ENCODE measurements at places on chromosomes 2 and 18.
A peak's percentile ranks its signal among the peaks of the same experiment; 100 is the strongest.

GRCh38 chr2:36354811-36355150, 797 bp upstream of the CRIM1 start:
- DNase-seq: no peak

DNA sequence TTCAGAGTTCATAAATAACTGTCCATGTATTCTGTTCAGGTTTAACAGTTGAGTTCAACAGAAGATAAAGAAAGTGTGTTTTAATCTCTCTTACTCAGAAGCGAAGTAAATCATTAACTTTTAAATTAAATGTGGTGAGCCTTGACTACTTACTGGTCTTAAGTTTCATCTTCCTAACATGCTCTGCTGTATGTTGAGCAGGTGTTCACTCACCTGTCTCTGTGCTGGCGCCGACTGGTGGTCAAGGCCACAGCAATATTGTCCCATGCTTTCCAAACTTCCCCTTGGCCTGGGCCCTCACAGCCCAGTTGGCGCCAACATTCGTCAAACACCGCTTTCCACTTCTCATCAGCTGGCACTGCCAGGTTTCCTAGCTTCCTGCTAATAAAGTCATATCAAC, 17.0 kb upstream of the MPP4 start:
- DNase-seq: no peak

- no peak for DNase-seq
Observed at GRCh38 chr2:230447455-230448451, 31.8 kb downstream of the SP100 start.

DNA sequence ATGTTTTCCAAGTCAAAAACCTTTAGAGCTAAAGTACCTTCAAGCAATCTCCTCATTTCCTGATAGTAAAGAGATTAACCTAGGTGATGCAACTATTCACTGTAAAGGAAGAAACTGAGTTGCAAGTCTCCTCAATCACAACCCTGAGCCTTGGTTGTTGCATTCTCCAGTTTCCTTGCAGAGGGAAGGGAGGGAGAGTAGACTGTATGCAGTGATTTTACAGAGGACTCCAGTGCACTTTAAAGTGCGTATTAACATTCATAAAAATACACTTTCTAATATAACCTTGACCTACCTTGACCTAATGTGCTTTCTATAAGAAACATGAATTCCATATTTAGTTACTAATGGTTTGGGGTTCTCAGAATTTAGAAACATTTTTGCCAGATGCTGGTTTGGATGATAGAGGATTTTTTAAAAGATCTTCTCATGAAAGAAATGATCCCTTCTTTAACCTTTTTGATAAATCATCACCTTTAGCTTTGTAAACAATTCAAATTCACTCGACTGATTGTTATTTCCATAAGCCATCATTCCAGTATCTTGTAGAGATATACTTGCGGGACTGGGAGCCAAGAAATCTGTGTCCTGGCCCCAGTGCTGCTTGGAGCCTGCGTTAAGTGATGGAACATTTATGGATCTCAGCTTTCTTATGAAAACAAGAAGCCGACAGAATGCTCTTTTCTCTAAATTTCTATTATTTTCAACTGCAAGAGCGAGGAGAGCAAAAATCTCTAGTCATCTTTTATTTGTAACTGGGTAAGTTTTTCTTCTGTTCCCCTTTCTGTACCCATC, 228.3 kb downstream of the ZNF521 start:
- no peak for DNase-seq

DNA sequence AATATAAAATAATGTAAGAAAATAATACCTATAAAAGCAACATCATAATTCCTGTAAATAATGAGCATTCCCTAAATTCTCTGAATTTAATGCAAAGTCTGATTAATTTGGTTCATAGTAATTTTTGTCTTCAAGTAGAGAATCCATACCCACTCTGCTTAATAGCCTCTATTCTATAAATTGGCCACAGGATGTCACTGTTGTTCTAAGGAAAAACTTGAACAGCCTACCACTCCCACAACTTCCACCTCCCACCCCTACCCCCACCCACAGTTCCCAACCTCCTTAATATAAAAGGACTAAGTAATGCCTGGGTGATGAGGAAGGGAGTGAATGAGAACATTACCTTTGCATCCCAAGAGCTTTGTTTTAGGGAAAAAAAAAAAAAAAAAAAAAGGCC, 27.2 kb upstream of the BBS5 start:
- peak; percentile 64 for DNase-seq

GRCh38 chr2:135055182-135055786, 3.2 kb downstream of the RAB3GAP1 start:
- DNase-seq: peak; percentile 50

GRCh38 chr2:145547620-145548019, 1027.7 kb upstream of the ZEB2 start:
- no peak for DNase-seq

DNA sequence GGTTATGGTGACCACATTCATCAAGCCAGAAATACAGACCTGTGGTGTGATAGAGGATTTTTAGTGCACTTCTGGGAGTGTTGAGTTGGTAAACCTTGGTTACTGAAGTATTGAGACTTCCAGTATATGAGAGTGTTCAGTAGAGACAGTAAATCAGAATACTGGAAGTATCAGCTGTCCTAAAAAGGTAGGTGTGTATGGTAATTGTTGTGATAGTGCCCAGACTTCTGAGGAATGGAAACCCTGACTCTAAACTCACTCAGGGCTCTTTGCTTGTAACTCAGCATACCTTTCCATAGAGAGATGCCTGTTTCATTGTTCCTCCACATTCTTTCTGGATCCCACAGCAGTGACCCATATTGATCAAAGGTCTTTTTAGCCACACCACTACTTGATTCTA, 217.1 kb downstream of the SETBP1 start:
- DNase-seq: no peak

DNA sequence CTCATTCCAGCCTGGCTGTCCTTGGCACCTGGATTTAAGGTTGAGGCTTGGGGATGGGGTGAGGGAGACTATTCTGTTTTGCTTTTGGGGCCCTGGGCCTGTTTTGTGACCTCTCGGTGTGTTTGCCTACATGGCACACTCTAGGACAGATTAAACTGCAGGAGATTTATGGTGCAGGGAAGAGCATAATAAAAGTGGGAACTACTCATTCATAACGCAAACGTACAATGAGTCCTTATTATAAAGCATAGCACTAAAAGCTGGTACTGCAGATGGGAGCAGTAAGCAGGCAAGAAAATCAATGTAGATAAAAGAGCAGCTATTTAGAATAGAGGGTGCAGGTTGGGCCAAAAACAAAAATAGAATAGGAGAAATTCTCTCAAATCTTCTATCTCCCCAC, 238.4 kb downstream of the ACTR3 start:
- no peak for DNase-seq

DNA sequence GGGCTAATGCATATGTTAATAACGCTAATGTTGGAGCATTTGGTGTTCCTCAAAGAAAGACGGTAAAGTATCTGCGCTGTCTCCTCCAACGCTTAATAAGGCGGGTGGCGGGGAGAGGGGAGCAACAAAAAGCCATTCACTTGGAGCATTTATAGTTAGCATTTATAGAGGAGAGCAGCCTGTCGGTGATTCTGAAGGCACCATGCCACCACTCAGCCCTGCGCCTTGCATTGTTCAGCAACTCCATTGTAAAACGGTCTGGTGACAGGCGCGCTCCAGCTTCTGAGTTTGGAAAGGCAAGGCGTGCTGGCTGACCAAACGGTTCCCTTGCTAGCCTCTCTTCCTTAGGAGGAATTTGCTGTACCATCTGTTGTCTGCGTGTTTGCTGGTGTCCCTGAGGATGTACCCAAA, 83.9 kb downstream of the LYPD1 start:
- no peak for DNase-seq

DNA sequence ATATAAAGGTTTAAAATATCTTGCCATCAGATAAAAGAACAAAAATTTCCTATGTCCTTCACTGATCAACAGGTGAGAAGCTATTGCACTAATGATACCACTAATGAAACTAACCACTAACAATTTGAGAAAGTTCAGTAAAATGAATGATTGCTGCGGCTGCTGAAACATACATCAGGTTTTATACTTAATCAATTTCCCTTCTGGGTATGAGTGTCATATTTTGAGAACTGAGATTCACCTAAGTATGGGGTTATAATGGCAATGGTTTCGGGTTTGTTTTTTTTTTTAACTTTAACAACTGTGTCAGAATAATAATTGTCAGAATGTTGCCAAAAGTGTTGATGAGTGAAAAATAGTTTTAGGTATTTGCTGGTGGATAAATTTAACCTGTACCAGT, 151.3 kb upstream of the SLC39A10 start:
- no peak for DNase-seq

- DNase-seq: peak; percentile 71
Observed at GRCh38 chr2:41853427-41854191, 194.2 kb upstream of the PKDCC start.

GRCh38 chr2:240295256-240296103, 140.0 kb upstream of the GPC1 start:
- no peak for DNase-seq

DNA sequence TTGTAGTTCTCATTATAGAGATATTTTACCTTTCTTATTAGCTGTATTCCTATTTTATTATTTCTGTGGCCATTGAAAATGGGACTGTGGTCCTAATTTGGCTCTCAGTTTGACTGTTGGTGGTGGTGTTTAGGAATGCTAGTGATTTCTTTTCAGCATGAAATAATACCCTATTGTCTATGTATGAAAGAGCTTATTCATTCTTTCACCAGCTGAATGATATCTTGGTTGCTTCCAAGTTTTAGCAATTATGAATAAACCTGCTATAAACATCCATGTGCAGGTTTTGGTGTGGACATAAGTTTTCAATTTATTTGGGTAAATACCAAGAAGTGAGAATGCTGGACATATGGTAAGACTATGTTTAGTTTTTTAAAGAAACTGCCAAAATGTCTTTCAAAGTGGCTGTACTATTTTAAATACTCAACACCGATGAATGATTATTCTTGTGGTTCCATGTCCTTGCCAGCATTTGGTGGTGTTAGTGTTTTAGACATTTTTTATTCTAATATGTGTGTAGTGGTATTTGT, 501.6 kb upstream of the GYPC start:
- no peak for DNase-seq

DNA sequence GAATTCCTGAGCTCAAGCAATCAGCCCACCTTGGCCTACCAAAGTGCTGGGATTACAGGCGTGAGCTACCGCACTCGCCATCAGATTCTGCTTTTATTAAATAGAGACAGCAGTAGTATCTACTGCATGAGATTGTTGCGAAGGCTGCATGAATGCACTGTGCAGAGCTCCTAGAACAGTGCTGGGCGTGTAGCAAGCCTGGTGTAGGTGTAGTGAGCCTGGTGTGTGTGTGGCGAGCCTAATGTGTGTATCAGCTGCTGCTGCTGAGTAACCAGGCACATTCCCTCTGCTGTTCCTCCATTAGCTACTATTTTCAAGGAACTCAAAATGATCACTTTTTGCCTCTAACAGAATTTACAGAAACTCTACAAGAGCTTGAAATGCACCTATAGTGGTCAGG, 57.6 kb downstream of the PTPRM start:
- DNase-seq: no peak

- no peak for DNase-seq
Observed at GRCh38 chr2:85439025-85439472, 20.5 kb downstream of the SH2D6 start.

- DNase-seq: no peak
Observed at GRCh38 chr2:209817844-209818271, 46.2 kb downstream of the UNC80 start.

DNA sequence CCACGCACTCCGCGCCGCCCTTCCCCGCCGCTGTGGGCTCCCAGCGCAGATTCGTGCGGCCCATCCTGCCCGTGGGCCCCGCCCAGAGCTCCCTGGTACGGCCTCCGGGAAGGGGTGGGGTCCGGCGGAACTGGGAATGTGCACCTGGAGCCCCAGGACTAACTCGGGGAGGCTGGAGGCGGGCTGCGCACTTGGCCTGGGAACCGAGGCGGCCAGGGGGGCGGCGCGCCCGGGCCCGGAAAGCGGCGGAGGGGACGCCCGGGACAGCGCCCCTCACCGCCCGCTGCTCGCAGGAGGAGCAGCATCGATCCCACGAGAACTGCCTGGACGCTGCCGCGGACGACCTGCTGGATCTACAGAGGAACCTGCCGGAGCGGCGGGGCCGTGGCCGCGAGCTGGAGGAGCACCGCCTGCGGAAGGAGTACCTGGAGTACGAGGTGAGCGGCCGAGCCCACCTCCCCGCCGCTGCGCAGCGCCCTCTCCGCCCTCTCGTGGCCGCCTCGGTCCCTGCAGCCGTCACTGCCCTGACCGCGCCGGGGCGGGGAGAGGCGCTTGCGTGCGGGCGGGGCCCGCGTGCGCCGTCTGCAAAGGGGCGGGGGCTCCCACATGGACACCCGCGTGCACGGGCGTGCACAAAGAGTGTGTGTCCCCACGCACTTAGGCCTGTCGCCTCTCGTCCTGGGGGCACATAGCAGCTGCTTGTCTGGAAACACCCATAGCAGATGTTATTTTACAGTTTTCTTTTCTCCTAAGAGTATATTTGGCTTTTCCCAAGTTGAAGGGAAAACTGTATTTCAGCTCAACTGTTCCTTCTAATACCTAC, 25.2 kb downstream of the PSD4 start:
- DNase-seq: peak; percentile 55

GRCh38 chr2:240992572-240993291, 5.7 kb upstream of the SNED1 start:
- no peak for DNase-seq

- DNase-seq: no peak
Observed at GRCh38 chr18:47571957-47572356, 320.5 kb upstream of the SKOR2 start.

Measured in fibroblast of mammary gland (primary cell).